ENCODE measurements at places on chromosomes 5 and 9.

GRCh38 chr5:138015916-138016315 is 17.0 kb downstream of the FAM13B start:
- DNase-seq: no peak

DNA sequence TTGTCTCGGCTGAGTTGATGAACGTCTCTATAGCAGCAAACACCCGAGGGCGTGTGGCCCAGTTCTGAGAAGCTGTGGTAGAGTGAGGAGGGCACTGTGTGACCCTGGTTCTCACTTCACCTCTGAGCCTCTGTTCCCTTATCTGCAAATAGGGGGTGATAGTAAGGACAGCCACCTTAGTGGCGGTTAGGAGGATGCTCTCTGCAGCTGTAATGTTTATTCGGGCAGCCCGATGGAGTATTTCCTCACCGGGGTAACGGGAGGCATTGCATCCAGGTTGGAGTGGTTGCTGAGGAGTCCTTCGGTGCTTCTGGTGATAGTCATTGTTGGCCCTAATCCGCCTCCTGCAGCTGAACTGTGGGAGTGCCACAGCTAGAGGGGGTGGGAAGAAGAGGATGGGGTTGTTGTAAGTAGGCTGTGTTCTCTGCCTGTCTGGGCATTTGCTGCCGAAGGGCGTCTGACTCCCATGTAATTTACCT is 13.9 kb downstream of the PRRC2B start:
- no peak for DNase-seq

- no peak for DNase-seq
Measured at GRCh38 chr5:68074048-68074632, 141.4 kb upstream of the PIK3R1 start.

DNA sequence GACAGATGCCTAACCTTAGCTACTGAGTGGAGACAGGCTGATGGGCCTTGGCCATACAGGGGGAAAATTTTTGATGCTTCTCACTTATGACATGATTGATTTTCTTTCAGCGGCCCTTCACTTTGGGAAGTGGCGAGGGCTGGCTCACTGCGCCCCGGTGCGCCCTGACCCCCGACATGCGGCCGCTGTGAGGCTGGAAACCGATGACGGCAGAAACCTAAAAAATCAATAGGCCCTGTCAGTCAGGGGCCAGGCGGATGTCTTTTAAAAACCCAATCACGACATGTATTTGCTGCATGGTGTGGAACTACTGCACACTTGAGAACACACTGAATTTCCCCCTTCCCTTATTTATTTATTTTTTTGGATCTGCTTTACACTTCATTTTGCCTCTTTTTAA is 121.7 kb downstream of the EBF1 start:
- DNase-seq: no peak

GRCh38 chr5:97043511-97043910 is 98.9 kb downstream of the LIX1 start:
- DNase-seq: no peak

DNA sequence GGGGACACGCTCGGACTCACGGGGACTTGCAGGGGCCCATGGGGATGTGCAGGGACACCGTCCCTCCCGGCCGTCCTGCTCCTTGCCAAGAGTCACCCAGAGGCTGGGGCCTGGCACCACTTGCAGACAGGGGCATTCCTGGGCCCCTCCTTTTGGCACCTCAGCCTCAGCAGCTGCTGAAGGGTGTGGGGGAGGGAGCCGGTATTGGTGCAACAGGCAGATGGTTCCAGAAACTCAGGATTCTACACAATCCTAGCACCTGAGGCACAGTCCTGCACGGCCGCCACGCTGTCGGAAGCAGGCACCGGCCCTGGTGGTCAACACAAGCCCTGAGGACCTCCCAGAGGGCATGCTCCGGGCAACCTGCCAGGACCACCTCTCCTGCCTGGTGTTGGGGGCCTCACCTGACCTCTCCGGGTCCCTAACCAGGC is 19.3 kb upstream of the SLC12A7 start:
- DNase-seq: no peak

- no peak for DNase-seq
Measured at GRCh38 chr5:180141068-180141660, 67.8 kb downstream of the RASGEF1C start.
